Daoy (cell line): ENCODE measurements at places on chromosomes 4 and X.

- DNase-seq, result no peak
Measured at GRCh38 chr4:28548136-28548535, 1687.5 kb downstream of the STIM2 start.

DNA sequence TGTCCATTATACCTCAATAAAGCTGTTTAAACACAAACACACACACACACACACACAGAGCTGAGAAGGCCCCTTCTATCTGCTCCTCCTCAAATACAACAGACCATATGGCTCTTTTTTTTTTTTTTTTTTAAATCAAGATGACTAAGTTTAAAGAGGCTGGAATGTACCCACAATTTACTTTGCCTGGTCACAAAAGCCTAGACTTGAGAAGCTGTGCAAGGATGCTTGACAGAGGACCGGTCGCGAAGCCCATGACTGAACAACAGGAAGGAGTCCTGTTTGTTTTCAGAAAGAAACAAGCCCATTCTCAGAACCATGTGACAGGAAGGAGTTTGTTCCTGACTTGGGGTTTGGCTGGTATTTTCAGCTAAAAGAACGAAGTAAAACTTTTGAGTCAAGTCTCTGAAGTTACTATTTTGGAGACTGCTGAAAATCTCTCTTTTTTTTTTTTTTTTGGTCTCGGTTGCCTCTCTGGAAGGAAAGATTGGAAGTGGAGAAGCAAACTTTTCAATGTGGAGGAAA is 650.9 kb upstream of the TENM3 start:
- DNase-seq, result no peak

DNA sequence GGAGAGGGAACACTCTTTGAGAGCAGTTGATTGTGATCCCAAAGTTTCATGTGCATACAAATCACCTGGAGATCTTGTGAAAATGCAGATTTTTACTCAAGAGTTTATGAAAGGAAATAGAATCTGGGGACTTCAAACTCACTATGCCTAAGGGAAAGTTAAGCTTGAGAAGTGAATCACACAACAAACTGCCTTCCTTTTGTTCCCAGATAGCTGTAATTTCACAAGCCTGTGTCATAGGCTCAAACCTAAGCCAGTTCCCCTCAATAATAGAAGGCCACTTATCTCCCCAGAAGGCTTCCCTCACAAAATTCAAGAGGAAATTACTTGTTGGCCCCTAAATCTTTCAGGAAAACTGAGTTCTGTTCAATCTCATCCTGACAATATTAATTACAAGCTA is 132.8 kb upstream of the MAGEB16 start:
- DNase-seq, result no peak

DNA sequence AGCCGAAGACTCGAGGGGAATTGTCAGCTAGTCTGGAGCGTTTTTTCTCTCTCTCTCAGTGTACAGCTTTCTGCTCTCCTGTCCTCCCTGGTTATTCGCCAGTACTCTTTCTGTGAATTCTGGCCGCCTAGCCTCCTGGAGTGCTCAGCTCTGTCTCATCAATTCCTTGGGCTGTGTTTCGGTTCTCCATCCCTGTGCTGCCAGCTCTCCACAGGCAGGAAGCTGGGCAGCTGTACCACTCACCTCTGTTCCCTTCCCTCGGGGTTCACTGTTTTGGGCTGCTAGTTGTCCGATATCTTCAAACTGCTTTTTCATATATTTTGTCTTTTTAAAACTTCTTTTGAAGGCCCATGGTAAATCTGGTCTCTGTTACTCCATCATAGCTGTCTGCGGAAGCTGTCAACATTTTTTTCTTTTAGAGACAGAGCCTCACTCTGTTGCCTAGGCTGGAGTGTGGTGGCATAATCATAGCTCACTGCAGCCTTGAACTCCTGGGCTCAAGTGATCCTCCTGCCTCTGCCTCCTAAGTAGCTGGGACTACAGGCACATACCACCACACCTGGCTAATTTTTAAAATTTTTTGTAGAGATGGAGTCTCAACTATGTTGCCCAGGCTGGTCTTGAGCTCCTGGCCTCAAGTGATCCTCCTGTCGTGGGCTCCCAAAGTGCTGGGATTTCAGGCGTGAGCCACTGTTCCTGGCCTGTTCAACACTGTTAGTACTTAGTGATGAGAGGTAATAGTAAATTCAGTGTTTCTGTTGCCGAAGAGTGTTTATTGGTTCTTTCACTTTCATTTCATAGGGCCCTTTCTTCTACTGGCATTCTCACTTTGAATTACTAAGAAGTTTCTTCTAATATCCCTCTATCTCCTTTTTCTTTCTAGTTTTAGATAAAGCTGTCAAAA is 18.6 kb downstream of the ZCCHC4 start:
- no peak for DNase-seq

- DNase-seq, result no peak
Measured at GRCh38 chr4:186202490-186203140, 11.2 kb downstream of the CYP4V2 start.

DNA sequence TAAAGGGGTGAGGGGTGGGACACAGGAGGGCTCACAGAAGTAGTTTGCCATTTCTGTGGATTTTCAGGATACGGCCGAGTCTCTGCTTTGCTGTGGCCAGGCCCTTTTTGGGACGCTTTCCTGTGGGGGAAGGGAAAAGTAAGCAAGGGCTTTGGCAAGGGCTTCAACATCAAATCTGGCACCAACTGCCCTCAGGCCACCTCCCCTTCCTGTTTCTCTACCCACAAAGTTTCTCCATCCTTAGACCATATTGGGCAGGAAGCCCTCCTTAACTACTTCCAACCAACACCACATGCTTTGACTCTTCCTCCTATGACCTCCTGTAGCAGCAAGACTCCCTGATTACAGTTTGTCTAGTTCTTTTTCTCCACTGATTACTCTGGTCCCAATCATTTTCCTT is 105.1 kb downstream of the PHF8 start:
- DNase-seq, result no peak
